Breast epithelium (tissue), 4 donors: ENCODE measurements at places on chromosomes 5 and 9. TPM values are rescaled to one million over a fixed set of nuclear protein-coding genes. Genes with fewer than 3 reads are reported as not detected.

Gene PCDHB13
- 3.7 TPM for total RNA-seq

DNA sequence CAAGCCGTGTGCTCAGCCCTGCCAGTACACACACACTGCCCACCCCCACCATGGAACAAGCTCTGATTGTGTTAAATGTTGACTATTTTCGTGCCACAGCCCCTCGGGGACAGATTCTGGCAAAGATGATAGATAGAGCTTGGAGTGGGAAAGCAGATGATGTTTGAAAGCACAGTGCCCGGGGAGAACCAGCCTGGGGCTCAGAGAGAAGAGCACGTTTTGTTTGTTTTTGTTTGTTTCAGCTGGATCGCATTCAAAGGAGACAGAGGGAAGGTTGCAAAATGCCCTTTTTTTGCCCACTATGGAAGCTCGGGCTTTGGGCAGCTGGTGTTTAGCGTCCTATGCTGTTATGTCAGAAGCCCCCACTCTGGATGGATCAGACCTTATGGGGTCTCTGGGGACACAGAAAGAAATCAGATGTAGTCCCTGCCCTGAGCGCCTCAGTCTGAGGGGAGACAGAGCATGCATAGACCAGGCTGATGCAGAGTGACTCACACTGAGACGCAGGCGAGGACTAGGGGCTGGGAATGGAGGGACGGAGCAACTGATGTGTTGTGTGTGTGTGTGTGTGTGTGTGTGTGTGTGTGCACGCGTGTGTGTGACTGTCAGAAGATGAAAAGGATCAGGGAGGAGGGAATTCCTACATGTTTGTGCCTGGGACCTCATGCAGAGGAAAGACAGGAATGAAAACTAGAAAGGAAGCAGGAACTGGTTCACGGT is 229.7 kb downstream of the MELK start:
- H3K27me3 ChIP-seq = peaks cover 22% of the 10 kb centered on the region
- no peak overlapping the region for H3K27ac ChIP-seq
- DNase-seq = no peak
- H3K4me1 ChIP-seq = no peaks in the 10 kb centered on the region
- H3K36me3 ChIP-seq = no peaks in the 10 kb centered on the region

- no peaks in the 10 kb centered on the region for H3K27me3 ChIP-seq
- H3K36me3 ChIP-seq = no peaks in the 10 kb centered on the region
Measured at GRCh38 chr9:120693700-120694008, 20.6 kb downstream of the MEGF9 start.

- DNase-seq = no peak
- H3K27me3 ChIP-seq = no peaks in the 10 kb centered on the region
- H3K4me1 ChIP-seq = no peaks in the 10 kb centered on the region
Measured at GRCh38 chr9:107905308-107906020, 415.9 kb upstream of the KLF4 start.

- H3K36me3 ChIP-seq = no peaks in the 10 kb centered on the region
- H3K4me1 ChIP-seq = no peaks in the 10 kb centered on the region
- H3K27ac ChIP-seq = no peak overlapping the region
- no peaks in the 10 kb centered on the region for H3K27me3 ChIP-seq
- H3K4me3 ChIP-seq = no peak overlapping the region
Measured at GRCh38 chr5:6783787-6784186, 70.6 kb downstream of the TENT4A start.

Gene NDST1
- 92.3 TPM for total RNA-seq

DNA sequence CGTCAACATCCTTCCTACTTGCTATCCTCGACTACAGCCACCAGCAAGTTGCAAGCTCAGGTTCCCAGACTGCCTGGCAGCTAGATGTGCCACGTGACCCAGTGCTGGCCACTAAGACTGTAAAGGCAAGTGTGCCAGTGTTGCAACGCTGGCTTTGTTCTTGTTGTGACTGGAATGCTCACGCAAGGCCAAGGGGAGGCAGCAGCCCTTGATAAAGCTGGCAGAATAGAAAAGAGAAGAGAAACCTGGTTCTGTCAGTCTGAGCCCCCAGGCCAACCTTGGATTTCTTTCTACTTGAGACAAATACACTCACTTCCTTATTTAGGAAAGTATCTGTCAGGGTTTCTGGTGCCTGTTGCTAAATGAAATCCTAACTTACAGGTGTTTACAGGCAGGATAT is 113.0 kb downstream of the KLHL3 start:
- H3K4me1 ChIP-seq = no peaks in the 10 kb centered on the region
- peak overlapping the region; percentile 48 for H3K27ac ChIP-seq
- H3K4me3 ChIP-seq = no peak overlapping the region
- peak; percentile 72 for DNase-seq
- no peaks in the 10 kb centered on the region for H3K27me3 ChIP-seq

DNA sequence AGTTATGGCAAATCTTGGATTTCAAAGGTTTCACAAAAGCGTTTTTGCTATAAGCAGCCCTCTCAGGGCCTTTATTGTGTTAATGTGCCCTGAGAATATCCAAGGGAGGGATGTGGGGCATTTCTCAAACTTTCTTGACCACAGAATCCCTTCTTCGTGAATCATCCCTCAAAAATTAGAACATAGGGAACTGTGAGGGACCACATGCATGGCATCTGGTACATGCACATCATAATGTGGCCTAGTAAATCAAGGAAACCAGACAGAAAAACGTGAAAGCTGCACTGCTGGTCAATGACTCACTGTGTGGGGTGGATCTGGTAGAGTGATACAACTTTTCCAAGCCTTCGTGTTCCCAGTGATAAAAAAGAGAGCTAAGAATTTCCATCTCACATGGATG is 22.4 kb downstream of the DDX31 start:
- H3K36me3 ChIP-seq = peaks cover 8% of the 10 kb centered on the region
- no peak overlapping the region for H3K27ac ChIP-seq
- no peaks in the 10 kb centered on the region for H3K4me1 ChIP-seq

GRCh38 chr5:37889612-37890317 is 49.9 kb upstream of the GDNF start:
- H3K27me3 ChIP-seq = no peaks in the 10 kb centered on the region
- DNase-seq = no peak
- H3K27ac ChIP-seq = no peak overlapping the region
- no peaks in the 10 kb centered on the region for H3K36me3 ChIP-seq
- H3K4me1 ChIP-seq = no peaks in the 10 kb centered on the region

DNA sequence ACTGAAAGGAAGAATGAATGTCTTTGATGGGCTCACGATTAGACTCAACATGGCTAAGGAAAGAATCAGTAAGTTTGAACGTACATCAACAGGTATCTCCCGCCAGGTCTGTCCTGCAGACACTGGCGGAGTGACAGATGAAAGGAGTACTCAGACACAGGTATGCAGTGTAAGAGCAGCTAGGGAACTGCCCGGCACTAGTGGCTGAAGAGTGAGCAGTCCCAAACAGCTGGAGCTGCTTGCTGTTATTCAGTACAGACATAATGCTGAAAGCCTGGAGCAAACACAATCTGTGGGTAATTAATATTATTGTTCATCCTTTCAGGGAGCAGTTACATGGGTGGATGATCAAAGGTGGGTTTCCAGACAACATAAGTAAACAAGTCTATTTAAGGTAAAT is 835.5 kb downstream of the TLE4 start:
- no peaks in the 10 kb centered on the region for H3K36me3 ChIP-seq
- DNase-seq = no peak
- no peak overlapping the region for H3K4me3 ChIP-seq
- no peaks in the 10 kb centered on the region for H3K27me3 ChIP-seq
- no peaks in the 10 kb centered on the region for H3K4me1 ChIP-seq

Gene NCS1
- 3.2 TPM for total RNA-seq

DNA sequence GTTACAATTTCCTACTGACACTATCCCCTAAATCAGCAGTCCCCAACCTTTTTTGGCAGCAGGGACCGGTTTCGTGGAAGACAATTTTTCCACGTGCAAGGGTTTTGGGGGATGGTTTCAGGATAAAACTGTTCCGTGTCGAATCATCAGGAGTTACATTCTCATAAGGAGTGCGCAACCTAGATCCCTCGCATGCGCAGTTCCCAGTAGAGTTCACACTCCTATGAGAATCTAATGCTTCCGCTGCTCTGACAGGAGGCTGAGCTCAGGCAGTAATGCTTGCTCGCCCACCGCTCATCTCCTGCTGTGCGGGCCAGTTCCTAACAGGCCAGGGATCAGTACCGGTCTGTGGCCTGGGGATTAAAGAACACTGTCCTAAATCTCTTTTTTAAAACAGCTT is 13.2 kb upstream of the NFIL3 start:
- DNase-seq = no peak
- no peaks in the 10 kb centered on the region for H3K4me1 ChIP-seq
- no peak overlapping the region for H3K27ac ChIP-seq
- no peaks in the 10 kb centered on the region for H3K36me3 ChIP-seq
- H3K4me3 ChIP-seq = no peak overlapping the region
- H3K27me3 ChIP-seq = no peaks in the 10 kb centered on the region

DNA sequence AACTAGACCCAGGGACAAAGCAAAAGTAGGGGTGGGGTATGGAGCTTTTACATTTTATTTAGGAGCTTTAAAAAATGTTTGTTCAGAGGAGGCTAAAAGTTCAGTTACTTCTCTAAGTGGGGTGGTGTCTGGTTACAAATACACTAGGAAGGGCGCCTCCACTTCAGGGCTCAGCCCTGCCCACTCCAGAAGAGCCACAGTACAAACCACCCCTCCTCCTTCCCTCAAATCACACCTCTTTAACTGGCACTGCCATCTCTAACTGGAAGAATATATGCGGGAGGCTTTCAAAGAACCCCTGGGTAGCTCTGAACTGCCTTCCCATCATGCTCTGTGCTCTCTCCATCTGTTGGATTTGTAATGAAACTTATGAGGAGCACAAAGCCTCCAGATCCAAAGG is 98.8 kb upstream of the NFIB start:
- no peak overlapping the region for H3K27ac ChIP-seq
- no peaks in the 10 kb centered on the region for H3K36me3 ChIP-seq
- H3K4me3 ChIP-seq = no peak overlapping the region

GRCh38 chr5:570446-570845 is 41.7 kb upstream of the CEP72 start:
- DNase-seq = no peak
- no peak overlapping the region for H3K27ac ChIP-seq
- no peaks in the 10 kb centered on the region for H3K36me3 ChIP-seq
- no peak overlapping the region for H3K4me3 ChIP-seq

DNA sequence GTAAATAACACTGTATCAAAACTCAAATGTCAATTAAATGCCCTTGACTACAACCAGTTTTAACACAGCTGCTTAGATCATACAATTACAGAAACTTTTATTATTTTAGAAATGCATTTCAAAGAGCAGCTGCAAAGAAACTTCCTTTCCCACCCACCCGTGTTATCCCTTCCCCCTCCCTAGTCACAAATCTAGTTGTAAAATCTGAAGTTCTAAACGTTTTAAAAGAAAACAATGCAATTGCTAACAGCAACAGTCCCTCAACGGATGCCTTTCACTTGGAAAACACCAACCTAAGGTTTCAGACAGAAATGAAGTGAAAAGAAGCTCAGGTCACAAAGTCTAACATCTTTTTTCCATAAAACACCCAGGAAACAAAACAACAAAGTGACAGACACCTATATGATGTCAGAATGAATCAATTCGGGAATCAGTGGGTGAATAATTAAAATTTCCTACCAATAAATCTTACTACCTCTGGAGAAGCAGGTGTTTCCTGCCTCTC is 100.3 kb downstream of the FBXW11 start:
- H3K27ac ChIP-seq = no peak overlapping the region
- DNase-seq = no peak
- H3K4me1 ChIP-seq = no peaks in the 10 kb centered on the region
- no peak overlapping the region for H3K4me3 ChIP-seq
- no peaks in the 10 kb centered on the region for H3K27me3 ChIP-seq
- H3K36me3 ChIP-seq = no peaks in the 10 kb centered on the region

GRCh38 chr5:44385291-44385900 is 3.8 kb downstream of the FGF10 start:
- H3K27ac ChIP-seq = no peak overlapping the region
- H3K27me3 ChIP-seq = peaks cover 10% of the 10 kb centered on the region
- peak overlapping the region; percentile 54 for H3K4me3 ChIP-seq
- H3K4me1 ChIP-seq = no peaks in the 10 kb centered on the region
- no peak for DNase-seq

Gene HCN1
- total RNA-seq = 0.29 TPM

Gene PRR16
- total RNA-seq = 1.2 TPM

GRCh38 chr9:121561385-121562222 is 62.0 kb upstream of the GGTA1 start:
- DNase-seq = no peak
- no peaks in the 10 kb centered on the region for H3K36me3 ChIP-seq
- H3K4me3 ChIP-seq = no peak overlapping the region

- no peaks in the 10 kb centered on the region for H3K4me1 ChIP-seq
- no peak for DNase-seq
- peaks cover 58% of the 10 kb centered on the region for H3K27me3 ChIP-seq
- H3K27ac ChIP-seq = no peak overlapping the region
Measured at GRCh38 chr9:29217966-29218365, 1644.7 kb upstream of the C9orf72 start.

DNA sequence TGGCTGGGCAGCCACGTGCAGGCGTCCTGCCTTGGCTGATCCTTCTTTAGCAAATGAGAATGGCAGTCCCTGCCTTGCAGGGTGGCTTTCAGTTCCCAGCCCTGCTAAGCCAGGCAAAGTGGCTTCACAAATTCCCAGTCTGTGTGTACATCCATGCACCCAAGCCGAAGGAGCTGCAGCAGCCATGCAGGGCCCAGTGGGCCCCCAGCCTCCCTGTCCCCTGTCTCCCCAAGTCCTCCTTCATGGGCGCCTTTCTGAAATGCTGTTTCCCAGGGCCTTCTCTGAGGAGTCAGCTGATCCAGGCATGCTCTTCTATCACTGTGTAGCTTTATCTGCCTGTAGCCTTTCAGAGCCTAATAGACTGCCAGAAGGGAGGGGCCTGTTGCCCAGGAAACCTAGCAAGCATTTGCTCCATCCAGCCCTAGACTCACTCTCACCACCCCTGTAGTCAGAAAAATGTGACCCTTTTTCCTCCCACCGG is 47.4 kb upstream of the SHC3 start:
- no peaks in the 10 kb centered on the region for H3K36me3 ChIP-seq
- no peak for DNase-seq
- H3K4me3 ChIP-seq = no peak overlapping the region
- H3K4me1 ChIP-seq = no peaks in the 10 kb centered on the region
- H3K27ac ChIP-seq = no peak overlapping the region

Gene LRRC26
- not detected for total RNA-seq

GRCh38 chr5:6995115-6995514 is 281.9 kb downstream of the TENT4A start:
- no peak overlapping the region for H3K27ac ChIP-seq
- DNase-seq = no peak
- no peaks in the 10 kb centered on the region for H3K4me1 ChIP-seq
- no peak overlapping the region for H3K4me3 ChIP-seq
